ENCODE measurements at places on chromosomes 2 and 18.

- DNase-seq = no peak
Observed at GRCh38 chr2:150595803-150596470, 108.5 kb upstream of the RND3 start.

GRCh38 chr2:110973262-110973661 is 147.5 kb upstream of the BCL2L11 start:
- DNase-seq = no peak

GRCh38 chr18:62486290-62486964 is 36.4 kb upstream of the ZCCHC2 start:
- DNase-seq = no peak

DNA sequence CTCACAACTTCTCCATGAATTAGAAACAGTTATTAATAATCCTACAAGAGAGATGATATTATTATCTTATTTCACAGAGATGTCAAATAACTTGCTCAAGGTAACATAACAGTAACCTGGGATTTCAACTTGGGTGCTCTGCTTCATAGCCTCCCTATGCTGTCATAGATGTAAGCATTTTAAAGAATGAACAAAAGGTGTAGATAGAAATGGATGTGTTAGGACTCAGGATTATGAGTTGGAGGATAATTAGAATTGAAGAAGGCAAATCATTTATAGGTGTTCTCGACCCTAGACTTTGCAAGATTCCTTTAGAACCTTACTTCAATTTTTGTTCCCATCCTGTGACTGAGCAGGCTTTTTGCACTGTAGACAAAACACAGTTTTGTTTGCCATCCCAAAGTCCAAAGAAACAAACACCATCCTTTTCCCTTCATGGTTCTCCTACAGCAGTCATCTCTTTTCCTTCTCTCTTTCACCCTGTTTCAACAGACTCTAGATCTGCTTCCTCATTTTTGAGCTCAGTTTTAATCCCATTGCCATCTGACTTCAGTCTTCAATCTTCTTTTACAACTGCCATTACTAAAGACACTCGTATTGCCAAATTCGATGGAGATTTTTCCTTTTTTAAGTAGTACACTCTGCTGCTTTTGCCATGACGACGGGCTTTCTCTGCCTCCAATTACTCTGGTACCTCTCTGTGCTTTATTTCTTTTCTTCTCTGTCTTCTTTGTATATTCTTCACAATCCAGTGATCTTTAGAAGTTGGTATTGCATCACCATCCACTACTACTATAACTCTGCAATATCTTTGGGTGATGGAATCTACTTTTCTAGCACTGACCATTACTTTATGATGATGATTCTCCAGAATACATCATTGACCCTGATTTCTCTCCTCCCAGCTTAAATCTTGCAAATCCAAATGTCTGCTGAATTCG is 4.5 kb downstream of the HNMT start:
- DNase-seq = no peak

DNA sequence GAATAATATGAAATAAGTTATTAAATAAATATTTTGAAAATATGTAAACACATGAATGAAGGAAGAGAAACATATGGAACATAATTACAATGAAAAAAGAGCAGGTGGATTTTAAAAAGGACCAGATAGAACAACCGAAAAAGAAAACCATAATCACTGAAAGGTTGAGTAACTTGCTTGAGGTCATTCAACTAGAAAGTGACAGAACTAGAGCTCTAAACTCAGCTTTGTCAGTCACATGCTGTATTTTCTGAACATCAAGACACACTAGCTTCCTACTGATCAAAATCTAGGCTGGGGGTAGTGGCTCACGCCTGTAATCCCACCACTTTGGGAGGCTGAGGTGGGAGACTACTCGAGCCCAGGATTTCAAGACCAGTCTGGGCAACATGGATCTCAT is 30.0 kb upstream of the ITGAV start:
- no peak for DNase-seq

DNA sequence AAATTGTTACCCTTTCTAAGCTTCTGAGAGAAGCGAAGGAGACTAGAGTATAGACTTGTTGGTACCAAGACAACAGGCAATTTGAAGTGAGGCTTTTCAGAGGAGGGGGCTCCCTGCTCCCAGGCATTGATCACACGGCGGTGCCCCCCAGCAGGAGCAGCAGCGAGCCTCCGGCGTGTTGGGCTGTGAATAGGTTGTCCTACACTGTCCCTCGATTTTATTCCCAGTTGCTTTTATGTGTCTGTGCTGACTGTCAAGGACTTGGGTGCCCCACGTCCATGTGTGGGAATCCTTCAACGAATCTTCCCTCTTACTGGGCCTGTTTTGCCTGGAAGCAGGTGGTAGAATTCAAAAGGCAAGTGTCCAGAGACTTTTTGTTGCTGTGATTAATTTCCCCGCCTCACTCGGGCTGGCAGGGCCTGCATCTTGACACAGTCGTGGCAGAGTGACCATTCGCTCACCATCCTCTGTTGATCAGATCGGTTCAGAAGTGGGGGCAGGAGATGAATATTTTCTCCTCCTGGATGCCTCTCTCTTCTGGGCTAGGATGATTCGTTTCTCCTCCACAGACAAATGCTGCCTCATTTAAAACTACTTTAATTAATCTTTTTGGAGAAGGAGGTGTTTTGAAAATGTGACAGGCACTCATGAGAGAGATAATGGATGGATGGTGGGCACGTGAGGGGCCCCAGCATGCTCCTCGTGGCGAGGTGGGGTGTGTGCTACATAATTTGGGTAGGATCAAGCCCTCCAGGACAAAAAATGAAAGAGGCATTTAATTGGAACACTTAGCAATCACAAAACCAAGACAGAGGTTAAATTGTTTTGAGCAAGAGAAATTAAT is 77.6 kb downstream of the SMIM21 start:
- DNase-seq = no peak

DNA sequence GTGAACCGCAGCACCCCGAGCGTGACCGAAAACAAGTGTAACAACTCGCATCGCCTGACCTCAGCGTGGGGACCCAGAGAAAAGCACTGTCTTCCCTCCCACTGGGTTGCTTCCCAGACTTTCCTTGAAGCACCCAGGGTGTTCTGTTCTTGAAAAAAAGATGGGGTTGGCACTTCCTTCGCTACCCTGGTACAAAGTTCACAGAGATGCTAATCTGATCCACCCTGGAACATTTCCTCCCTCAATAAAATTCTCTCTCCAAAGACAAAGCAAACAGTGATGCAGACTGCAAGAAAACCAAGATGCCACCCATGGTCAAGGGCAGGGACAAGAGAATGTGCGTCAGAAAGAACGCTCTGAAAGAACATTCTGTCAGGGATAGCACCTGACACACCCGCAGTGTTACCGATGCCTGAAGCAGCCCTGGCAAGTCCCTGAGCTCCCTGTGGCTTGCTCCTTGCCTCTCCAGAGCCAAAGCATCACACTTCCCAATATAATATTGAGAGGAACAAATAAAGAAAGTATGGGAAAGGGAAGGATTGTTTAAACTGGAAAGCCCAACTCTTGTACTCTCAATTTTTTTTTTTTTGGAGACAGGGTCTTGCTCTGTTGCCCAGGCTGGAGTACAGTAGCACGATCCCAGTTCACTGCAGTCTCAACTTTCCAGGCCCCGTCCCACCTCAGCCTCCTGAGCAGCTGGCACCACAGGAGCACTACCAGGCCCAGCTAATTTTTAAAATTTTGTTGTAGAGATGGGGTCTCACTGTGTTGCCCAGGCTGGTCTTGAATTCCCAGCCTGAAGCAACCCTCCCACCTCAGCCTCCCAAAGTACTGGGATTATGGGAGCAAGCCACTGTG is 70.7 kb downstream of the TBC1D8 start:
- no peak for DNase-seq

DNA sequence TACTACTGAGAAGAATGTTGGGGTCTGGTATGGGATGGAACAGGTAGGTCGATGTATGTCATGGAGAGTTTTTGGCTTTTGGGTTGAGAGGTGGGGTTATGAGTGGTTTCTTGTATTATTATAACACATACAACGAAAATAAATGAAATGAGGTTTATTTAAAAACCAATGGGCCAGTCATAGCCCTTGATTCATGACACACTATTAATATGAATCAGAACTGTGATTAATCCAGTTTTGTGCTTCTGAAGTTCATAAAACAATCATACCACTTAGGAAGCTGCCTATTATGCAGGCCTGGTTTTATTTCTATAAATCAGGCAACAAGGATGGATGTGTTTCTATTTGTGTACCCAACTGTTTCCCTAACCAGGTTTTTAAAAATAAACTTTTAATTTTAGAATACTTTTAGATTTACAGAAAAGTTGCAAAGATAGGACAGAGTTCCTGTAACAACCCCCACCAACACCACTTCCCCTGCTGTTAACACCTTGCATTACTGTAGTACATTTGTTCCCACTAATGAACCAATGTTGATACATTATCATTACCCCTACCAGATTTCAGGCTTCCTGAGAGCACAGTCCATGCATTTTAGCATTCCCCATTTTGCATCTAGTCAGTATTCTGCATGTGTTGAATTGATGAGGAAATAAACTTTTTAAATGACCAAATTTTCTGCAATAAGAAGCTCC is 37.5 kb upstream of the NCOA1 start:
- DNase-seq = no peak

GRCh38 chr2:224655006-224655537 is 61.1 kb downstream of the CCDC195 start:
- no peak for DNase-seq

GRCh38 chr2:101124643-101125366 is 26.4 kb downstream of the TBC1D8 start:
- DNase-seq = no peak

- no peak for DNase-seq
Observed at GRCh38 chr2:46547223-46548102, 68.1 kb downstream of the TMEM247 start.

DNA sequence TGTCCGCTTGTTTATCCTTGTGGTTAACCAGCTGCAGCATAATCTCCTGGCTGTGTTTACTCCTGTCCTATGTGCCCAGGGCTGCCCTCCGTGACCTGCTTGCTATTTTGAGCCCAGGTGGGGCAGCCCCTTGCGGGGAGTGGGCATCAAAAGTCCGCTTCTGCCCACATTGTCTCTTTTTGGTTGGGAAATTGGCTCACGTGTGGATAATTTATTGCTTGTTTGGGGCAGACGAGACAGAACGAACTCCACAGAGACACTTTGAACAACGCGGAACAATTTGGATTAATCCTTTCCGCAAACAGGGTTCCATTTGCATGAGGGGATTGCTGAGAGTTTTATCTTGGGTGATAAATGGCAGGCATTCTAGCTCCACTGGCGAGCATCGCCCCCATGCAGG is 8.1 kb upstream of the CXCR4 start:
- DNase-seq = no peak

DNA sequence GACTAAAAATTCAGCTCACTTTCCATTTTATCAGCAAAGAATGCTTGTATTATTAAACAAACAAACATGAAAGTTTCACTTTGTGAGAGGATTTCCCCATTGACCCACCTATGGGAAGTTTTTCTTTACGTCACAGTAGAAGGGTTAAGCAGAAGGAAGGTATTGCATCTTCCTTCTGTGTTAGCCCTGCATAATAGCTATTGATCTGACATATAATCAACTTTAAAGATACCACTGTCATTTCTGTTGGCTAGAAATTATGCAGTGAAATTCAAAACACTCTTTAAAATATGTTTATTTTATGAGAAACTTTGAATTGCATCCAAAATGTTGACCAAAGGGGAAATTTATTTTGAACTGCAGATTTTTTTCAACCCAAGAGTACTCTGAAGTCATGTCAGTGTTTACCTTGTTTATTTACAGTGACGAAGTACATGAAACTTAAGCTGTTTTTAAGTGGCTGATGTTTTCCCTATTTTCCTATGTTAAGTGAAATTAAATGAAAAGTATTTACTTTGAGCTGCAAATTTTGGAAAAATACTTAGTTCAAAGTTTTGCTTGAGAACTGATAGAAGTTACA is 566.4 kb downstream of the ZEB2 start:
- no peak for DNase-seq
